ENCODE measurements at places on chromosomes 2 and 18. TPM values are rescaled to one million over a fixed set of nuclear protein-coding genes. Genes with fewer than 3 reads are reported as not detected.

DNA sequence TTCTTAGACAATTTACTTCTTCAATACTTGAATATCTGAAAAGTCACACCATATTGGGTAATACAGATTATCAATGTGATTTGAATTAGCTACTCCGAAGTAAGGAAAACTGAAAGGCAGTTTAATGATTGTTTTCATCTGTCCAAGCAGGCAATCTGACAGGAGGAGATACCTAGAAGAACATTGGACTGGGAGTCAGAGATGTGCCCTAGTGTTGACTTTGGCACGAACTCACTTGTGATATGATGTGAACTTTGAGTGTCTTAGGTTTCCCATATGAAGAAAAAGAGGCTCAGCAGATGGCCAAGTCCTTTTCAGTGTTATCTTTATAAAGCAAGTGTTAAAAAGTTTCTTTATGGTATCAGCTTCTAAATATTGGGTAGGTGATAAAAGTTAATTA is 287.1 kb downstream of the MTX2 start:
- peaks cover 24% of the 10 kb centered on the region for H3K27me3 ChIP-seq
- no peak for DNase-seq
- no peak overlapping the region for H3K4me3 ChIP-seq
- H3K27ac ChIP-seq: no peak overlapping the region
- H3K36me3 ChIP-seq: no peaks in the 10 kb centered on the region

DNA sequence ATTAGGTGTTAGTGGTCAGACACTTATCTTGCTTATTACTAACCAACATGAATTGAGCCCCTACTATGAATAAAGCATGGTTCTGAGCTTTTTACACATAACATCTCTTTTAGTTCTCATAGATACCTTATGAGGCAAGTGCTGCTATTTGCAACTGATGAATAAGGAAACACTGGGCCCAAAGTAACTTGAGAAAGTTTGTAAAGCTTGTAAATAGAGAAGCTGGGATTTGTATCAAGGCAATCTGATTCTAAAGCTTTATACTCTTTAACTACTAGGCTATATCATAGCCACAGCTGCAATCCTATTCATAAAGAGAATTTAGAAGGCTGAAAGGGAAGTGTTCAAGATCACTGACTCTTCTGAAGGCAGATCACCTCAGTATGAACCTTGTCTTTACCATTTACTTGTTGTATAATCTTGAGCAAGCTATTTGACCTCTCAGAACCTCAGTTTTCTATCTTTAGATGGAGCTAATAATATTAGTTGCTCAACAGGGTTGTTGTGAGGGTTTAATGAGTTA is 60.4 kb downstream of the ABCB11 start:
- H3K27ac ChIP-seq: no peak overlapping the region
- H3K4me3 ChIP-seq: no peak overlapping the region
- peaks cover 5% of the 10 kb centered on the region for H3K4me1 ChIP-seq

PID1 gene
- 48.0 TPM for total RNA-seq

- DNase-seq: no peak
- no peak overlapping the region for H3K27ac ChIP-seq
- H3K4me3 ChIP-seq: no peak overlapping the region
- H3K36me3 ChIP-seq: peaks cover 88% of the 10 kb centered on the region
- no peaks in the 10 kb centered on the region for H3K27me3 ChIP-seq
Observed at GRCh38 chr2:127324635-127325034, 30.7 kb upstream of the ERCC3 start.

RBKS gene
- total RNA-seq: 2.2 TPM

CD8B2 gene
- 0.21 TPM for total RNA-seq

DNA sequence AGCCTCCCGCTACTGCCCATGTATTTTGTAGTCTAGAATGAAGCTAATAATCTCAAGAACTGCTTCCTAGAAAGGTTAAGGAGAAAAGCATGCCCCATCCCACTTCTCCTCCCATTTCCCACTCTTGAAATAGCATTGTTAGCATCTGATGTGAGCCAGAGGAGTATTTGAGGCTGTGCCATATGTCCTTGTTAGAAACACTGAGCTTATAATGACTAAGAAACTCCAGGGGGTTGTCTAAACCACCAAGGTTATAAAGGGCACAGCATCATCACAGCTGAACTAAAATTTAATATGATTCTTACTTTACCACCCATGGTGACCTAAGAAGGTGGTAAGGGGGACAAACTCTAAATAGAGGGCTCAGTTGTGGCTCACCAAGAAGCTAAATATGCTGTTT is 16.6 kb downstream of the TSPYL6 start:
- no peaks in the 10 kb centered on the region for H3K27me3 ChIP-seq
- H3K36me3 ChIP-seq: no peaks in the 10 kb centered on the region
- DNase-seq: no peak
- no peak overlapping the region for H3K4me3 ChIP-seq
- no peaks in the 10 kb centered on the region for H3K4me1 ChIP-seq

DNA sequence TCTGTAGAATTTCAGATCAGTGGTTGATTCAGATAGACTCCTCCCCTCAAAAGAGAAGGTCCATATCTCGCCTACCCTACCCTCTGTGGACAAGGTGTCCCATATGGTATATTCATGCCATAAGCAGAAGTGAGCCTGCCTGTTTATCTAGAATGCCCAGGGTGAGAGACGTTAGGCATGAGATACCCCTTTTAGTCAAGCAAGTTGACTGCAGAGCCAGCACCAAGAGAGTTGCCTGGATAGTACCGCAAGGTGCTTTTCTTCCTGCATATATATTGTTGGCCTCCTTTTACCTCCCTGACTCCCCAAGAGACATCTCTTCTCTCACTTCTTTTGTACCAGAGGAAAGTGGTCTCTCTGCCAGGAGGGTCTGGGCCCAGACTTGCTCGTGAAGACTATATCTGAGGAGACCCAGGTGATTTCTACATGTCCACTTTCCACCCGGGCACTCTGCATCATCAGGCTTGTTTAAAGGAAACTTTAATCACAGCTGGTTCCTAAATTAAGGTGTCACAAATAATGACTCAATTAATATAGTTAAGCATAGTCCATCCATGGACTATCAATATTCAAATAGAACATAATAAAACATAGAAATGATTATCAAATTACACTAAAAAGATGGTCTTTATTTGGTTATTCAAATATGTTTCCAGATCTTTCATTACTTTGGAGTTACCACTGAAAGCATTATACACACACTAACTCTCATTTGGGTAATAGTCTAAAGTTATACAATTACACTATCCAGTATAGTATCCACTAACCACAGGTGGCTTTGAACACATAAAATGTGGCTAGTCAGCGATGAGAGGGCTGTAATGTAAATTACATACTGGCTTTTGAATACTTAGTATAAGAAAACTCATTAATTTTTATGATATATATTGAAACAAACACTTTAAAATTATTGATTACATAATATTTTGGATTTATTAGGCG is 4.1 kb downstream of the ITGA4 start:
- H3K27me3 ChIP-seq: peaks cover 9% of the 10 kb centered on the region
- H3K27ac ChIP-seq: no peak overlapping the region
- DNase-seq: no peak
- peaks cover 32% of the 10 kb centered on the region for H3K4me1 ChIP-seq
- H3K36me3 ChIP-seq: no peaks in the 10 kb centered on the region

DNA sequence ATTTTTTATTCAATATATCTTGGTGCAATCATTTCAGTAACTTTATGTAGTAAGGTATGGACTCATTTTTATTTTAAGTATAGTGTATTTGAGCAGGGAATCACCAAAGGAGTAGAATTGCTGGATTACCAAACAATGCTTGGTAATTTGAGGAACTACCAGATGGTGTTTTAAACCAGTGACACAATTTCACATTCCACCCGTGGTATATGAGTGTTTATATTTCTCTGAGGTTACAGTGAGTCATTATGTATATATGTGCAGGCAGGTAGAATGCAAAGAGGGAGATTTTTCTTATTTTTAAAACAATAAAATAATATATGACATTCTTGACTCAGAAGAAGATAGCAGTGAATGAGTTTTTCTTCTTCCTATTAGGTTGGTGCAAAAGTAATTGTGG is 596.9 kb downstream of the DCC start:
- no peaks in the 10 kb centered on the region for H3K27me3 ChIP-seq
- no peaks in the 10 kb centered on the region for H3K4me1 ChIP-seq
- H3K36me3 ChIP-seq: no peaks in the 10 kb centered on the region

CEBPZOS gene
- 38.5 TPM for total RNA-seq

DNA sequence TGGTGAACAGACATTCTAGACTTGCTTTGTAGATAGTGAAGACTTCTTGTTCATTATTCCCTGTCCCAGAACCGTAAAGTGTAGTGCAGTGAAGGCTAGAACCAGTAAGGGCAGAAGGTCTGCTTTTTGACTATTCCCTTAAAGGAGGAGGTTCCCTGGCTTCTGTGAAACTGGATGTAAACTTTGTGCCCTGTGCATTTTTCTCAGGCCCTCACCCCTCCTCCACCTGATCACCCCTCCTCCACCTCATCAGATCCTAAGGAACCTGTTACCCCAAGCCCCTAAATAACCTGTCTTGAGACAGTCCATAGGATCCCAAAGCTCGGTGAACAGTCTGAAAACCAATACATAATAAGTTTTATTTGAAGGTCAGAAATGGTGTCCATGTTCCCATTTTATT is 33.7 kb downstream of the SFT2D3 start:
- H3K27ac ChIP-seq: no peak overlapping the region
- no peak overlapping the region for H3K4me3 ChIP-seq
- H3K27me3 ChIP-seq: no peaks in the 10 kb centered on the region
- peaks cover 19% of the 10 kb centered on the region for H3K4me1 ChIP-seq
- DNase-seq: no peak

XDH gene
- total RNA-seq: 0.27 TPM

NPPC gene
- total RNA-seq: not detected

DNA sequence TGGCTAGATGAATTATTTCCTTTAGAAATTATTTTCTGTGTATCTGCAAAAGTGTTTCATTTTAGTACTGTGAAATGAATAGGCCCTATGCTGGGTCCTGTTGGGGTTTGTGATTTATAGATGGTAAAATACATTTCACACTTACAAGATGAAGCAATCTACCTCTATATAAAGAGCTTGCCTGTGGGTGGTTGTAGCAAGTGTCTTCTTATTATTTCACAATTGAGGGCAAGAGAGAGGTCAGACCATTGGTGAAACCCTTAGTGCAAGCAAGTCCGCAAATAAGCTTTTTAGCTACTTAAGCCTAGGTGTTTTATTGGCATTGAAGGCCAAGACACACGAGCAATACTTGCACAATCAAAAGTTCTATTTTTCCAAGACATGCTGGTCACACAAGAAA is 153.1 kb downstream of the FMNL2 start:
- no peaks in the 10 kb centered on the region for H3K36me3 ChIP-seq
- DNase-seq: no peak
- H3K27me3 ChIP-seq: no peaks in the 10 kb centered on the region
- H3K4me3 ChIP-seq: no peak overlapping the region

OSR1 gene
- 15.5 TPM for total RNA-seq

- H3K27ac ChIP-seq: no peak overlapping the region
- no peak overlapping the region for H3K4me3 ChIP-seq
- no peaks in the 10 kb centered on the region for H3K4me1 ChIP-seq
- H3K36me3 ChIP-seq: peaks cover 96% of the 10 kb centered on the region
- H3K27me3 ChIP-seq: no peaks in the 10 kb centered on the region
Observed at GRCh38 chr2:231795525-231796327, 9.5 kb downstream of the COPS7B start.

B4GALT6 gene
- 4.6 TPM for total RNA-seq

GRCh38 chr18:75141166-75141565 is 67.8 kb downstream of the PTGR3 start:
- no peaks in the 10 kb centered on the region for H3K27me3 ChIP-seq
- H3K4me3 ChIP-seq: no peak overlapping the region
- H3K27ac ChIP-seq: no peak overlapping the region
- H3K36me3 ChIP-seq: no peaks in the 10 kb centered on the region

LYG2 gene
- not detected for total RNA-seq

All from lower lobe of right lung (tissue), 2 donors.